ENCODE measurements at places on chromosomes 12 and 14.

GRCh38 chr12:78359520-78359919 is 505.1 kb upstream of the SYT1 start:
- no peak for DNase-seq

DNA sequence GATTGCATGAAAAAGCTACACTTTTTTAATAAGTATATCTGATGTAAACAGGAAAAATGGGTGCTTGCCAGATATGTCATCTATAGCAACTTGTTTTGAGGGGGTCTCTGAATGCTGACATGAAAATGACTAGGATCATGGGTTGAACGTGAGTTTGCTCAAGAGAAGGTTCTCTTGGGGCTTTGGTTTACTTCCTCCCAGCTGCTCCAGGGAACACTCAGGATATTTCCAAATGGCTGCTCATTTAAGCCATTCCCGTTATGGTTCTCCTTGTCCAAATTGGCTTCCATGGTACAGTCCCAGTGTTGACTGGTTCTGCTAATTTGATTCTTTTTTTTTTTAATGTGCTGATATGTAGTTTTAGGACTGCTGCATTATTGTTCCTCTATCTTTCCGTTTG is 118.3 kb downstream of the ETV6 start:
- DNase-seq: no peak

GRCh38 chr12:106645074-106645421 is 62.2 kb downstream of the RFX4 start:
- no peak for DNase-seq

DNA sequence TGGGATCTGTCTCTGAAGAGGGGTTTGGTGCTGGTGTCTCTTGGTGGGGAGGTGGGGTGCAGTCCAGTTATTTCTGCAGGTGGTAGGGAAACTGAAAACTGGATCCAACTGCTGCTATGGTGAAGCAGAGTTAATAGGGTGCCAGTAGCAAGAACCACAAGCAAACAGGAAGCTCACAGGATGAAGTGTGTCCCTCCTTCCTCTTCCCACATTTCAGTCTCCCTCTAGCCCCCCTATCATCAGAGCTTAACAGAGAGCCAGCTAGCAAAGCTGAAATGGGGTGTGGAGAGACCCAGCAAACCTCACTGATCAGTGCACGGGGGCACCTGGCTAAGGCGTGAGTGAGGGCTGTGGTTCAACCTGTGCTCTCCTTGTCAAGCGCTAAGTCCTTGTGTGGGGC is 69.1 kb upstream of the C12orf71 start:
- DNase-seq: no peak

DNA sequence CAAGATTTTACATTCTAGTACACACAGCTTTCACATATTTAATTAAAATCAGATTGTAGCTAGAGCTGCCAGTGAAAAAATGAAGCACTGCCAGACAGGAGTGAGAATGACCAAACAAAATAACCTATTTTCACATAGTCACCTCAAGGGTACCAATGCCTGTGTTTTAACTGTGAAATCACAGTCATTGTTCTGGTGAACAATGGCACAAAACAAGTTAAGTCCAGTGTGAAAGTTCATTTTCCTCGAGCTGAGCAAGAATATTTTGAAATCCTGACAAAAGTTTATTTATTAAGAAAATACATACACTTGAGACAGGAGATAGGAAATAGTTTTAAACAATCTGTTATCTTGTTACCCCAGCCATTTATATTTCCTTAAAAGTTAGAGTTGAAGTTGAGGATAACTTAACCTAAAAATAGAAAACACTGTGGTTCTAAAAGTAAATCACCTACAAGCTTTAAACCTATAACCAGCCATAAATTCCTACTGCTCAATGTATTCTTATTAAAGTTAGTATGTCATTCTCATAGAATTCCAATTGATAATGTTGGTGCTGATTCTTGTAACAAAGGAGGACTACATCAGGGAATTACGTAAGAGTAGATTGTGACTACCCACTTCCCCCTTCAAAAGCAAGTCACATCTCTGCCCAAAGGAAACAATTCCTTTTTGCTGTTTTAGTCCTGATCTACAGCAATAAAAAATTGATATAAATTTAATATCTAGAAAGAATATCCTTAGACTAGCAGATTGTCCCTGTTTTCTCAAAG is 15.9 kb downstream of the DENND5B start:
- DNase-seq: no peak

DNA sequence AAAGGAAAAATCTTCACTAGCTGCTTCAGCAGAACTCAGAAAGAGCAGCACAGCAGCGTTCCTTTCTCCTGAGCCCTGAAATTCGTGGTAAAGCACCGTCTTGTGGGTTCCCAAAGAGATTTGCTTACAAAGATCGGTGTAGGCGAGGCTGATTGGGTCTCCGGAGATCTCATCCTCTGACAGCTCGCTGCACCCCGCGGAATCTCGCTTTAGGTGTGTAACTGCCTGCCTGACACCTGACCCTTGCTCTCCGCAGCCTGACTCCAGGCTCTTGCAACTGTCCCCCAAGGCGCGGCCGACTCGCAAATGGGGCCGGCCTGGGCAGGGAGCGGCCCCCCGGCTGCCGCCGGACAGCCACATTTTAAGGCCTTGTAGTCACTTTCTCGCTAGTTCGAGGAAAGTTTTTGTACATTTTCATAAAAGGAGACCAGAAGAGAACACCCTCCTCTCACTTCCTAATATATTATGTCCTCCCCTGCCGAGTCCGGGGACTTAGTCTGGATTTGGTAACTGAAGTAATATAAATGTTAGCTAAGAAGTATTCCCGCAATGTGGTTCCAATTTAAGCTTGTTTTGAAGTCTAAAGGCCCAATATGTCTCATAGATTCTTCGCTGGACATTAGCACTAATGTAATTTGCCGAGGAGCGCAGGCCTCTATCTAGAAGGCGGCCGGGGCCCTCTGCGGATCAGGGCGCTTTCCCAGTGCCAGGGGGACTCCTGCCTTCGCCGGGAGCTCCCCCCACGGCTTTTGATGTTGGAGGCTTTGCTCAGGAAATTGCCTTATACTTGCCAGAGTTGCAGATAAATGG is 177.3 kb upstream of the CDKN3 start:
- DNase-seq: no peak

DNA sequence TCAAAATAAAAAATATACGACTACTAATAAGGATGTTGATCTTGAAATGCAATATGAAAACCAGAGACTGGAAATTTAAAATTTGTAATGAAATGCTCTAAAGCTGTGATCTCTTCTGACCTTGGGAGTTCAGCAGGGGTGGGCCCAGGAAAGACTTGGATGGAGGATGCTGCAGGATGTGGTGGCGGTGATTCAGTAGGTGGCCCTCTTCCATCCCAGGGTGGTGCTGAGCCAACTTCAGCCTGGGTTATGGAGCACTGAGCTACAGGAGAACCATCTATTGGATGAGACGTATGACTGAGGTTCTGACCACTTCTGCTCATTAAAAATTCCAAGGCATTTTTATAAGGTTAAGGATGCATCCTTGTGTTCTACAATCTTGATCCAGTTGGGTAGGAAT is 6.9 kb upstream of the PDE3A start:
- no peak for DNase-seq

GRCh38 chr14:58484176-58484575 is 56.7 kb downstream of the KIAA0586 start:
- DNase-seq: no peak

DNA sequence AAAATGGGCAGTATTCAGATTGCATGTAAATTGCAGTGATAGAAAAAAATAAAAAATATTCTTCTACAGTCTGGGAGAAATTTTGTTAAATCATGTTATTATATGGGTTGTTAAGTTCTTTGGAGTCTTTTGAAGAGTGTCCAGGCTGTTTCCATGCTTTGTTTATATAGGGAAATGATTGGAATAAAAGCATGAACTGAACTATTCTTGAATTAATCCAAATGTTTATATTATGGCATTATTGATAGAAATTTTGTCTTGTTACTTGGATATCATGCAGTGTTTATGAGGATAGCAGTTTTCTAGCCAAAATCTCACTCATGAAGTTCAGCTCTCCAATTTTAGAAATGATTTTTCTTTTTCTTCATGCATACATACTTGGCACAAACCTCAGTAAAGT is 108.2 kb upstream of the NAV3 start:
- no peak for DNase-seq

GRCh38 chr12:101480849-101481248 is 5.7 kb downstream of the SPIC start:
- DNase-seq: no peak

DNA sequence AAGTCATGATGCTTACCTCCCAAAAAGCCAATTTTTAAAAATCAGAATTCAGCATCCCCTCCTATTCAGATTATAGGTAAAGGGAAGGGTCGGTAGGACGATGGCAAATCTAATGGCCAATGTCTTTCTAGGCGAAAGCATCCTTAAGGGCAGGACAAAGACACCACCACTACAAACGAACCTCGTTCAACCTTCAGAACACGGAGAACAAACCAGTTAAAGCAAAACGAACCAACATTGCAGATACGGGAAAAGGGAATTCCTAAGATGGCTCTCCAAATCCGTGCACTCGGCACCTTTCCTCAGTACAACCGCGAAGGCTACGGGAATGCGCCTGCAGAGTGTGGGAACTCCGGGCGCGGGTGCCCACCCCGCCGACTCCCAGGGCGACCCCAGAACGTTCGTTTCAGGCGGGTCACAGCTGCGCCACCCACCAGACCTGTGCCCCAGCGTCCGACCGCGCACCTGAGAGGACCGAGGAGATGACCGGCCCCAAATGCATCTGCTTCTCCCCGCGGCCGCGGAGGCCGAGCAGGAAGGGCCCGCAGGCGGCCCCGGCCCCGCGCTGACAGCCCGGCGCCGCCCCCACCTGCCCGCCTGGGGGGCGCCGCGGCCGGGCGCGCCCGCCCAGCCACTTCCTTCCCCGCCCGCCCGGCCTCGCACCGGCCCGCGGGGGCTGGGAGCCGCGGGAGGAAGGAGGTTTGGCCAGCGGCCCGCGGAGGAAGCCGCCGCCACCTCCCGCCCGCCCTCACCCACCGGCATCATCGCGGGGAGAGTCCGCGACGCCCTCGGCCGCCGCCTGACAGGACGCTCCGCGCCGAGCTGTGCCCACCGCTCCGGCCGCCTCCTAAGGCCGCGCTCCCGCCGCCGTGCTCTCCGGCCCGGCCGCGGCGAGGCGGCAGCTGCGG is 578 bp downstream of the PPP1R13B start:
- no peak for DNase-seq

- no peak for DNase-seq
These were observed 128.4 kb downstream of the BBS10 start for GRCh38 chr12:76219806-76220205.

GRCh38 chr12:121330692-121331091 is 21.5 kb downstream of the ANAPC5 start:
- DNase-seq: no peak

DNA sequence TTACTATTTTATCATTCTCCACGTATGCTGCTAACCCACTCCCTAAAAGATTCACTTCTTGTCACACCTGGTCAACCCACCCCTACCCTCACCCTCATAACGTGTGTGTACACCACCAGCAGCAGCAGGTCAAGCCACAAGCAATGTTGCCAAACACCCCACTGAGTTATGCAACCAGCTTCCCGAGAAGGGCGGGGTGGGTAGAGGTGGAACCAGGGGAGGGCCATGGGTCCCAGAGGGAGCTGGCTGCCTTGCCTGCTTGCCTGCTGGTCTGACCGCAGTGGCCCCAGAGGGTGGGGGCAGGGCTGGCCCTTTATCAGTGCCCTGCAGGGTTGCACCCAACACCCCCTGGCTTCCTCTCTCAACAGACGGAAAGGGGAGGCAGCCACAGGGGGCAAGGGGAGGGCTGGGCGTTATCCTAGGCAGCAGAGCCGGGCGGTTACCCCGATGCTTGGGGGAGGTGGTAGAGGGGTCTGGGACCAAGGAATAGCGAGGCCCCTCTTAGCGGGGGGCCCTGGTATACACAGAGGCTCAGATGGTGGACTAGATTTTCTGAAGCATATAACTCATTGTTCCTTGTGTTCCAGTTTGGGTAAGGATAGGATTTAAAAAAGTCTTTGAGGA is 3.5 kb upstream of the NFE2 start:
- DNase-seq: peak; percentile 27

DNA sequence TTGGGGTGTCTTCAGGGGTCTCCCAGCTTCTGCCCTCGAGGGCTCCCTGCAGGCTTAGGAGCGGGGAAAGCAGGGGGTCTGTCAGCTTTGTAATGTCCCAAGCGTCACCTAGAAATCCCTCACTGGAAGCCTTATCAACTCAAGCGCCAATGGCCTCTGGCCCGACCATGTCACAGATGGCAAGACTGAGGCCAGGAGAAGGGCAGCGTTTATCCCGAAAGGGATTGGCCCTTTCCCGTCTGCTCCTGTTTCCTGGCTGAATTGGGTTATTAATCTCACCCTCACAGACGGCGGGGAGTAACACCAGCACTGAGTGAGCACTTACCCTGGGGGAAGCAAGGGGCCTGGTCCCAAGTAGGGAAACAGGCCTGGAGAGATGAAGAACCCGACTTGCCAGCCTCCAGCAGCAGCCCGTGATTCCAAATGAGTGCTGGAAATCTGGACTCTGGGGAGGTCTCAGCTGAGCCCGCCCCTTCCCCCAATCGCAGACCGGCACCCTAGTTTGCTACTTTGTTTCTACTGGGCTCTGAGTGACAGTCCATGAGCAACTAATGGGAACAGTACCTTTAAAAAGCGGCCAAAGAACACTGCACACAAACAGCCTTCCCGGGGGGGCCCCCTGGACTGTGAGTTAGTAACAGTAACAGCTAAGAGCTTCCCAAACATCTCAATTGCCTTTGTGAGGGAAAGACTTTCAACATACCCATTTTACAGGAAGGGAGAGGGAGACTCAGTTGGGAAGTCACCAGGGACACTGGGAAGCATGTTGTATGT is 2.1 kb upstream of the NCOR2 start:
- DNase-seq: no peak

GRCh38 chr14:28356819-28357218 is 409.8 kb upstream of the FOXG1 start:
- no peak for DNase-seq

GRCh38 chr14:85463512-85463911 is 66.4 kb upstream of the FLRT2 start:
- no peak for DNase-seq

- DNase-seq: no peak
These were observed 673.0 kb upstream of the FLRT2 start for GRCh38 chr14:84856751-84857534.

GRCh38 chr14:22502551-22502950 is 86.5 kb downstream of the DAD1 start:
- no peak for DNase-seq

DNA sequence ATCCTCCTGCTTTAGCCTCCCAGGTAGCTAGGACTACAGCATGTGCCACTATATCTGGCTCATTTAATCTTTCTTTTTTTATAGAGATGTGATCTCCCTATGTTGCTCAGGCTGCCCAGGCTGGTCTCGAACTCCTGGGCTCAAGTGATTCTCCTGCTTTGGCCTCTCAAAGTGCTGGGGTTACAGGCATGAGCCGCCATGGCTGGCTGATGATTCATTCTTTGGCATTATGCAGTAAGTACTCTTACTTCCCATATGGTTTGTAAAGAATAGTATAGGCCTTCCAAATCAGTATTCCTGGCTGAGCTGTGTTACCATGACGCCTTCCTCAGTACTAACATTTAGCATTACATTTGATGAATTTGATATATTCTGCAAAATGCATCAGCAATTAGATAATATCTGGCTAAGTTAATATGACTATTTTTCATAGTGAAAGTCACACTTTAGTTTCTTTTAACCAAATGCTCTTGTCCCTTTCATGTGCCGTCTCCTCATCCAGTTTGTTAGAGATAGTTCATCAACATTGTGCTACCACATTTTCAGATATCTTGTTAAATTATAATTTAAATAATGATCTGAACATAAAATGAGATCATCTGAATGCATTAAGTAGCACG is 3.2 kb upstream of the MIA2 start:
- DNase-seq: no peak

- DNase-seq: no peak
These were observed 3.3 kb upstream of the ADAM20 start for GRCh38 chr14:70538087-70538486.

GRCh38 chr14:68696266-68696665 is 96.6 kb downstream of the ZFP36L1 start:
- DNase-seq: no peak

Data from ascending aorta (tissue), 2 donors.